ENCODE measurements at places on chromosomes 5 and 9.

DNA sequence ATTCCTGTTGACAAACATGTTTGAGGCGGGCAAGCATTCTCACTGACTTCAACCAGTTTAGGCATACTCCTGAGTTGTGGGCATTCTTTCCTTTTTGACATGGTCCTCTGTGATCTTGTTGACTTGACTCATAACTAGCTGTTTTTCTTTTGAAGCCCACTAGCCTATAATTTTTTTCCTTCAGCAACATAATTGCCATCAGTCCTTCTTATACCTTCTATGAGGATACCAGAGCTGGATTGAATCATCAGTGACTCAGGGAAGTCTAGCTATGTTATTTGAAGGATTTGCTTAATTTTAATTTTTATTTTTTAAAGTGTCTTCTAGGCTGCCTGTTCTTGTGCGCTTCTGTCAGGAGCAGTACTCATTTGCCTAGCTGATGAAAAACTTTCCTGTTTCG is 259.5 kb downstream of the NR3C1 start:
- no peak for DNase-seq

- no peak for DNase-seq
These were observed 9.0 kb upstream of the ZNF79 start for GRCh38 chr9:127415141-127415540.

- DNase-seq: peak; percentile 17
These were observed 77.0 kb upstream of the COL5A1 start for GRCh38 chr9:134564431-134565170.

DNA sequence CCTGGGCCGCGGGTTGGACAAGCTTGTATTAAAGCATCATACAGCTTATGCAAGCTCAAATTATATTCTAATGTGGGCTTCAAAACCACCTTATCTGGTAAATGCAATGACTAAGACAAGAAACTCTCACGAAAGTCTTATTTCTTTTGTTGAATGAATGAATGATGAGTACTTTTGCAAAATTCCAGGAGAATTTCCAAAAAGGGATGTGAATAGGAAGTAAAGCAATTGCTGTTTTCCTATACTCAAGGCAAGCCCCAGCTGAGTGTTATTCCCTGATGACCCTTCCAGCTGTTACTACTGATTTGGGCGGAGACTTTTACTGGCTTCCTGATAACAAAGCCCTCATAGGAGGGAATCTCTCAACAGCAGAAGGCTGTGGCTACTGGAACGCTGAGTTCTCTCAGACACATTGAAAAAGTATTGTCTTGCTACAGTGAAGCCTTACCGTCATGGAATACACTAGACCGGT is 162.8 kb downstream of the SREK1 start:
- no peak for DNase-seq

DNA sequence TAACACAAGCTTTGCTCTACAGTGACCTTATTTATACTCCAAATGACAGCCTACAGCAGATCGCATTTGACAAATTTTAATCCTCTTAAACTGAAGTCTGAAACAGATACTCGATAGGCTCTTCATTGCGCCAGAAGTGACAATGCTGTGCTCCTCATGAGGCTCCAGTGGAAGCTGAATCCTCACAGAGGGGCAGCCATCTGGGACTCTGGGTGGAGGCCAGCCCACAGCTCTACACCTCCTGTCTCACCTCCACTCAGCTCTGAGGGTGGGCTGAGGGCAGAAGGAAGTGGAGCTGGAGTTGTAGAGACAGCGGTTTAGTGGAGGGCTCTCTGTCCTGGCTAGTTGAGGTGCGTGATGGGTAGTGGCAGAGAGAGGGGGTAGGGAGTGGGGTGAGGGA is 283.3 kb upstream of the ANKRD55 start:
- DNase-seq: no peak

DNA sequence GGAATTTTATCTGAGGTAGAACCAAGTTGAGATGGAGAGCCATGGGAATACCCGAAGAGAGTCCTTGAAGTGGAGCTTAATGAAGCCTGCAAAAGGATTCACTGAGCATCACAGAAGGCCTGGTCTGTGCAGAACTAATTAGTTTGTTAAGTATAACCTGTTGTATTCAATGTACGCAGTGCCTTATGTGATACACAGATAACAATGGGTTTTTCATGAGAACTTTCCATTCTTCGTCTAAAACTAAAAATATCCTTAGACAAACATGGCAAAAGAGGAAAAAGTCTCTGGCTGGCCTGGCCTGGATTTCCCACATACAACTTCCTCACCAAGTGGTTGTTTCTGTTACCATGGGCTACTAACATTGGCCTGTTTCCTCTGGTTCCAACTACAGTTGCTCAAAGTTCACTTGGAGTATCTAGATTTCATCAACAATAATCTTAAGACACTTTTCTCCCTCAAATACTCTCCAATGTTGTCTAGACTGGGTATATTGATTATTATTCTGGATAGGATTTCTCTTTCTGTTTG is 237.6 kb upstream of the ZNF462 start:
- DNase-seq: no peak

- DNase-seq: no peak
These were observed 104.6 kb upstream of the LRRTM2 start for GRCh38 chr5:138979684-138980280.

- DNase-seq: no peak
These were observed 33.4 kb upstream of the PTGER4 start for GRCh38 chr5:40646266-40646665.

GRCh38 chr5:14806456-14806855 is 65.1 kb downstream of the ANKH start:
- peak; percentile 48 for DNase-seq

DNA sequence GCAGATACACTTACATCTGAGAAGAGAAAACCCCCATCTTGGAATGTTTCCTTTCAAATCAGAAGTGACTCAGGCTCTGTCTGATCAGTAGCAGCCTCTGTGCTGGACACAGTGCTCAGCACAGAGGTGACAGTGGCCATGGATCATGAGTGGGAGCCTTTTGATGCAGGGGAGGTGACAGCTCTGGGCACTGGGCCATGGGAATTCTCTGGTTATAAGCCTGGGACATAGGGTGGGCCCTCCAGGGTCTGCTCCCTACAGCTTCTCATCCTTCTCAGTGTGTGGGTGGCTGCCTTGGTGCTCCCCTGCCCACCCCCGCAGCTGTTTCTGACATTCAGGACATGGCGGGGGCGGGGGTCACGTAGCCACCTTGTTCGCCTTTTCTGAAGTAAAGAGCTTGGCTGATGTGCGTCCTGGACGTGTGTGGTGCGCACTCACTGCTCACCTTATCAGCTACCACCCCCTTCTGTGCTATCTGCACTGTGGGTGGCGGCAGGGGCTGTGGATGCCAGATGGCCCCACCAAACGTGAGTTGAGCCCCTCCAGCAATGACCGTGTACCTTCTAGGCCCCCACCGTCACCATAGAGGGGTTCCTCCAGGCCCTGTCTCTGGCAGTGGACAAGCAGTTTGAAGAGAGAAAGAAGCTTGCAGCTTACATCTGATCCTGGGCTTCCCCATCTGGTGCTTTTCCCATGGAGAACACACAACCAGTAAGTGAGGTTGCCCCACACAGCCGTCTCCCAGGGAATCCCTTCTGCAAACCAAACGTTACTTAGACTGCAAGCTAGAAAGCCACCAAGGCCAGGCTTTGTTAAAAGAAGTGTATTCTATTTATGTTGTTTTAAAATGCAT is 24.0 kb downstream of the TRIP13 start:
- no peak for DNase-seq

DNA sequence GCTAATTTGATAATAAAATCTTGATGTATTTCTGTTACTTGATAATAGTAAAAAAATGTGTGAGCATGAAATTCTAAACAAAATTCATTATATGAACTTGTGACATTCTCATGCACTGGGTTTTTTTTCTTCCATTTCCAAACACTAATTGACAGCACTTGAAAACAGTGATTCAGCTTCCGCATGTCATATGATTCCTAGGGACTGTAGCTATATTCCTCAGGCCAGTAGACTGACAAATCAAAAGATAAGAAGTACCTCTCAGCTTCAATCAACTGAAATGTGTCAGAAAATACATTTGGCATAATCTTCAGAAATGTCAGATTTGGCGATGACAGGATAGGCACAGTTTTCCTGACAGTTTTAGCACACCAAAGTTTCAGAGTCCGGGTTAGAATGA is 52.5 kb downstream of the EFNA5 start:
- DNase-seq: no peak

DNA sequence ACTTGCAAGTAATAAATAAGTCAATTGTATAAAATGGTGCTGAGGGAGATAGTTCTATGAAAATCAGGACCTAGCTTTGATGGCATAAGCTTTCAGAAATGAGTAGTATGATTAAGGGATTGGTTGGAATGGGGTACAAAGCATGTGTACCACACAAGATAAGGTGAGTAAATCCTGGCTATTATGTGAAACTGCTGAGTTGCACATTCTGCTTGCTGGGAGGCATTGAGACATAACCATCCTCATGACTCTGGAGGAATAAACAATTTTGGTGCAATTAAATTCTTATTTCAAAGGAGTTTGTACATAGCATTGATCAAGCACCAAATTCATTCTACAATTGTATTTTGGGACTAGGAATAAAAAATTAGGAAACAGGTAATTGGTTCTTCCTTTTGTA is 755.2 kb upstream of the ACO1 start:
- DNase-seq: no peak

- no peak for DNase-seq
These were observed 66.7 kb downstream of the HRH2 start for GRCh38 chr5:175724314-175725275.

DNA sequence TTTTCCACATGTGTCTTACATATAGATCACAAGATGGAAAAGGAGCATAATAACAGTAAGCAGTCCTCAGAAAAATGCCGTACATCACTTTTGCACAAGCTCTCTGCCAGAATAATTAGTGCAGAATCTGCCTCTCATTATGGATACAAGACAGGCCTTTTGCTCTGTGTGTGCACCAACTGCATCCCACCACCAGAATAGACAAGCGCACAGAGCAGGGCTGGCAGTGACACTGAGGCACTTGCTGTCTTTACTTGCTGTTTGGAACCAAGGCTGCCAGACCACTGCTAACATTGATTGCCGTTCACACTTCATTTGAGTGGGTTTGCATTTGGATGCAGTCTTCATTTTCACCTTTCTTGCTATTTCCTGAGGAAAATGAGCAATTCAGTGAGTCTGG is 741.3 kb downstream of the TLE1 start:
- DNase-seq: no peak

DNA sequence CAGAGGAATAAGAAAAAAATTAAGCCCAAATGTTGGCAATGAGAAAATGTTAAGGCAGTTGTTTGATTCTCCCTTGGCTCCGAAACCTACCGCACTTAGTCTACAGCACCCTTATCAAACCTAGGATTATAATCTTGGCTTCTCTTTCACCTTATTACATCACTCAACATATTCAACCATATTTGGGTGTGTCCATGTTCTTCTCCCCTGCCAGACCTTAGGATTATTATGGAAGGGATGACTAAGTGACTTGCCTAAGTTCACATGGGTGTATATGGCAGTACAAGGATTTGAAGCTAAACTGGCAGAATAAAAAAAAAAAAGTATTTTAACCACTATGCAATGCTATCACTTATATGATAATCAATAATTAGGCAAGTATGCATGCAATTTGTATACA is 76.4 kb downstream of the PLK2 start:
- no peak for DNase-seq

GRCh38 chr5:146622391-146622790 is 106.4 kb upstream of the GPR151 start:
- no peak for DNase-seq

GRCh38 chr9:120758544-120758943 is 34.7 kb downstream of the FBXW2 start:
- DNase-seq: no peak

GRCh38 chr5:92613546-92613945 is 967.5 kb downstream of the NR2F1-AS1 start:
- no peak for DNase-seq

- no peak for DNase-seq
These were observed 217.9 kb upstream of the ACTBL2 start for GRCh38 chr5:57700484-57700883.

GRCh38 chr9:87725900-87726709 is at the start of gene CTSL:
Gene CTSL (plus strand): TSS chr9:87726119. CDS start chr9:87727604, 1,485 bp downstream.
- DNase-seq: peak; percentile 88

DNA sequence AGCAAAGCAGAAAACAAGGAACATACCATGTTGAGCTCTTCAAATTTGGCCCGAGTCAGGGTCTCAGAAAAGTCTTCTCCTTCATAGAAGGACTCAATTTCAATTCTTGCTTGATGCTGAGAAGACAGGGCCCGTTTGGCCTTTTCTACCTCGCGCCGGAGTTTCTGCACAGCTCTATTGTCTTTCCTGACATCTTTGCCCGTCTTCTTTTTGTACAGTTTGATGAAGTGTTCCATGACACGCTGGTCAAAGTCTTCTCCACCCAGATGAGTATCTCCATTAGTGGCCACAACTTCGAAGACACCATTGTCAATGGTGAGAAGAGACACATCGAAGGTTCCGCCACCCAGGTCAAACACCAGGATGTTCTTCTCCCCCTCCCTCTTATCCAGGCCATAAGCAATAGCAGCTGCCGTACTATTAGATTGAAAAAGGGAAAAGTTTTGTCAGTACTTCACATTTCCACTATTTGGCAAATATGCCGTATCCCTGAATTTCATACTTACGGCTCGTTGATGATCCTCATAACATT is 2.2 kb downstream of the HSPA5 start:
- DNase-seq: no peak

DNA sequence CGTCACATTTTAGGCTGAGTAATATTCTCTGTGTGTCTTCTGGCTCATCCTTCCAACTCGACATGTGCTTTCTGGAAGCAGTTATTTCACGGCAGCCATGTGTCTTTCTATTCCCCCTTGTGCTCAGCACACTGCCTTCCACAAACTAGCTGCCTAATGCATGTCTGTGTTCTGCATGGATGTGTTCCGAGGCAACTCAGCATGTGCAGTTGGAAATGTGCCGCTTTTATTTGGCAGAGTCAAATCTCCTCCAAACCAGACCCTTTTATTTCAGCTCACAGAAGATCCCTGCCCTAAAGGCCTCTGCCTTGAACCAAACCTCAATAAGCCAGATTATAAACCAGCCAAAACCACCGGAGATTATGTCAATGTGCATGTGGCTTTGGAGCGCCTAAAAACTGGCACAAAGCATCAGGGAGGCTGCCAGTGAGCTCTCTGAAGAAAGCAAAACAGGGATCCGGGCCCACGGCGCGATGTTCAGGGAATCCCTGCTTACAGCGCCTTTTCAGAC is 360.2 kb downstream of the DEPDC1B start:
- peak; percentile 90 for DNase-seq

DNA sequence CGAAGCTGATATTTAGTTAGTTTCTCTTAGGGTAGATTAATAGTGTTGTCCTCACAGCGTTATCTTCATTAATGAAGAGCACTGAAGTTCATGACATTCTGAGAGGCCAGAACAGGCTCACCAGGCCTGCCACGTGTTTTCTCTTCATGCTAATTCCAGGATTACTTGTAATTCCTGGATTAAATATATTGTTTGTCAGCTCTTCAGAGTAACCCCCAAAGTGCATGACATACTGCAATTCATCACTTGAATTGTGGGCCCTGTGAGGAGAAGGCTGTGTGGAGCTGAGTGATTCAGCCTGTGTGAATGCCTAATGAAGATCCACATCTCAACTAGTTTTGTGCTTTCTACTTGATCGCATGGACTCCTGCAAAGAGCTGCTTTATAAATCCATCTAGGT is 401.0 kb upstream of the ADAMTSL1 start:
- no peak for DNase-seq

- DNase-seq: no peak
These were observed 115.2 kb downstream of the CWC27 start for GRCh38 chr5:64883912-64884311.

- no peak for DNase-seq
These were observed 27.3 kb downstream of the CARNMT1 start for GRCh38 chr9:75000835-75001234.
